ENCODE measurements at places on chromosomes 2 and 18. TPM values are rescaled to one million over a fixed set of nuclear protein-coding genes. Genes with fewer than 3 reads are reported as not detected.
A peak's percentile ranks its signal among the peaks of the same experiment; 100 is the strongest.

SPAST gene
- total RNA-seq = 37.8 TPM

CLIP4 gene
- 43.0 TPM for total RNA-seq

CHRND gene
- total RNA-seq = not detected

TRIM43 gene
- total RNA-seq = not detected

SCYGR4 gene
- total RNA-seq = not detected

LGALSL gene
- total RNA-seq = 5.3 TPM

MC2R gene
- total RNA-seq = 0.05 TPM

SERTAD2 gene
- 24.3 TPM for total RNA-seq

CCDC74A gene
- 29.9 TPM for total RNA-seq

RGPD3 gene
- 0.31 TPM for total RNA-seq

FIGLA gene
- not detected for total RNA-seq

ASB18 gene
- total RNA-seq = not detected

TMX3 gene
- total RNA-seq = 37.4 TPM

RNF125 gene
- total RNA-seq = 0.57 TPM

- H3K27ac ChIP-seq = peak overlapping the region; percentile 83
- peaks cover 4% of the 10 kb centered on the region for H3K4me1 ChIP-seq
- no peaks in the 10 kb centered on the region for H3K27me3 ChIP-seq
- DNase-seq = no peak
- H3K4me3 ChIP-seq = peak overlapping the region; percentile 61
Observed at GRCh38 chr2:95206096-95206495, 1.2 kb upstream of the ZNF892 start.

GRCh38 chr2:160292225-160292624, 92.2 kb upstream of the ITGB6 start:
- no peaks in the 10 kb centered on the region for H3K27me3 ChIP-seq
- H3K27ac ChIP-seq = no peak overlapping the region
- no peaks in the 10 kb centered on the region for H3K4me1 ChIP-seq
- no peak overlapping the region for H3K4me3 ChIP-seq
- H3K36me3 ChIP-seq = no peaks in the 10 kb centered on the region

DNA sequence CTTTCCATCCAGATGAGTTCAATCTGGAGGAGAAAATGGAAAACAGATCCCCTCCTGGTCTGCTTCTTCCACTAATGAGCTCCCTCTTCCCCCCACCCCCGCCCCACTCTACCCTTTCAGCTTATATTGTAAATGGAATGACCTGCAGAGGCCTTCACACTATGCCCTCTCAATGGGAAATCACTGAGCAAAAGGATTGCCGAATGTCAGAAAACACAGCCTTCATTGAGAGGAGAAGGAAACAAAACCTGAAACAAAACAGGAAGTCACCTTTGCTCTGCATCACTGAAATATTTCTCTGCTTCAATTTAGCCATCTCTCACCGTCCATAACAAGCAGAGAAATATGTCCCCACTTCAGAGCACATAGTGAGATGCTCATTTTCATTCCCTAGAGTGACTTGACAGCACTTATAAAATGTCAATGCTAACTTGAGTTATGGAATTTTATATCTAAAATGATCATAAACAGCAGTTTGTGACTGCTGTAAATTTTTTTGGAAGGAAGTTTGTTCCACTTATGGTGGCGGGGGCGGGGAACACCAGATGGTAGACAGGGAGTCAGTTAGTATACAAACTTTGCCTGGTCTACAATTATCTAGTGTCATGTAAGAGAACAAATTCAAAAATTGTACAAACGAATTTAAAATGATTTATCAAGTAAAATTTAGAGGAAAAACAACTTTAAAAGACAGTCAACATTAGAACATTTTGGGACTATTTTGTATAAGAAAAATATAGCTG, 1.8 kb upstream of the FRZB start:
- H3K27me3 ChIP-seq = peaks cover 3% of the 10 kb centered on the region
- no peak for DNase-seq
- H3K4me1 ChIP-seq = peaks cover 4% of the 10 kb centered on the region

DNA sequence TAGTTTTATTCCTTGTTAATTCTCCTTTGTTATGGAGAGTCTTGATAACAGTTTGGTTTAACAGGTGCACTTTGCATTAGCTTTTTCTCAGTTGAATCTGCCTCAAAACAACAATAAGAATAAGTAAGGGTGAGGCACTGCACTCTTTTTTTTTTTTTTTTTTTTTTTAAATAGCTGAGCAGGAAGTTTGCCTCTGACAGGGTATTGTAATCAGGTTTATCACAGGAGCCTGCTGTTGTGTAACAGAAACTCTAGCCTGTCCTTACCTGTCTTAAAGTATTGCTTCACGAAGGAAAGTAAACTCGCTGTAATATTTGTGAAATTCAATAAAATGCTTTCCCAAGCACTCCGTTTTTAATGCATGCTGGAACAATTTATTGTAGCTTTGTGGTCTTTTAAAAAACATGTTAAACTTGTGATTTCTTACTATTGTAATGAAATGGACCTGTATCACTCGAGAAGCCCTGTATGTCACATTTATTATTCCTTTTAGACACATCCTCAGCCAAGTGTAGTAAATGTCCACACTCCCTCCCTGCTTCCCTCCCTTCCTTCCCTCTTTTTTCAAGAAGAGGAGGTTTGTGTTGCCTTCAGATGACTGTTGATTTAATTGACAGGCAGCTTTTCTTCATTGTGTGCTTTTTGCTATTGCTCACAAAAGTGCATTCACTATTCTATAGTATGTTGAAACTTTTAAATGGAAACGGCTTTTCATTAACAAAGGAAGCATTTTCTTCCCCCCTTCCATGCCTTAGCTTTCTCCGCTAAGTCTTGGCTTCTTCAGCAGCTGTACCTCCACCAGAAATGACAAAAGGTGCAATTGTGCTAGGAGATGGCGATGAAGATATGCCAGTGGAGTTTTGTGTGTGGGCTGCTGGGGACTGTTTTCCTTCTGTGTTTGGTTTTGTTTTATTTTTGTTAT, 52.7 kb downstream of the TAF1B start:
- DNase-seq = no peak
- no peak overlapping the region for H3K27ac ChIP-seq
- peaks cover 18% of the 10 kb centered on the region for H3K4me1 ChIP-seq
- H3K27me3 ChIP-seq = no peaks in the 10 kb centered on the region

GRCh38 chr2:149021761-149022160, 16.7 kb upstream of the LYPD6B start:
- peaks cover 17% of the 10 kb centered on the region for H3K27me3 ChIP-seq
- no peaks in the 10 kb centered on the region for H3K4me1 ChIP-seq
- DNase-seq = no peak
- no peak overlapping the region for H3K4me3 ChIP-seq

GRCh38 chr2:216064014-216064630, 17.5 kb downstream of the PECR start:
- no peak overlapping the region for H3K27ac ChIP-seq
- H3K4me1 ChIP-seq = no peaks in the 10 kb centered on the region
- H3K27me3 ChIP-seq = no peaks in the 10 kb centered on the region
- H3K36me3 ChIP-seq = no peaks in the 10 kb centered on the region

DNA sequence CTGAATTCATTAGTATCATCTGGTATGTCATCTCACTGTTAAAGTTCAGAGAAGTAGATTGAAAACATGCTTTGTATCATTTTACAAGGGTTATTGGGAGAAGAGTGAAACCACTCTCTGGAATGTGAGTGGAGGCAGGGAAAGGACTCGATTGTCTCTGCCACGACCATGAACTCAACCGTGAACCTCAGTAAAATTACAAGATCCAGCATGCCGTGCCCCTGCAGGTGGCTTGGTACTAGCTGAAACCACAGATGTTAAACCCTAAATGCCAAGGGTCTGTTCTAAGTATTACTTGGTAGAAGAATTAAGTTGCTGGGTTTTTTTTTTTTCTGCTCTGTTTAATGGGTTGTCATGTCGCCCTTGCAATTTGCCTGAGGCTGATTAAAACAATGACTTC, 197.2 kb downstream of the MYO3B start:
- H3K4me3 ChIP-seq = no peak overlapping the region
- H3K36me3 ChIP-seq = no peaks in the 10 kb centered on the region
- H3K27me3 ChIP-seq = peaks cover 2% of the 10 kb centered on the region
- H3K27ac ChIP-seq = no peak overlapping the region
- peaks cover 3% of the 10 kb centered on the region for H3K4me1 ChIP-seq

DNA sequence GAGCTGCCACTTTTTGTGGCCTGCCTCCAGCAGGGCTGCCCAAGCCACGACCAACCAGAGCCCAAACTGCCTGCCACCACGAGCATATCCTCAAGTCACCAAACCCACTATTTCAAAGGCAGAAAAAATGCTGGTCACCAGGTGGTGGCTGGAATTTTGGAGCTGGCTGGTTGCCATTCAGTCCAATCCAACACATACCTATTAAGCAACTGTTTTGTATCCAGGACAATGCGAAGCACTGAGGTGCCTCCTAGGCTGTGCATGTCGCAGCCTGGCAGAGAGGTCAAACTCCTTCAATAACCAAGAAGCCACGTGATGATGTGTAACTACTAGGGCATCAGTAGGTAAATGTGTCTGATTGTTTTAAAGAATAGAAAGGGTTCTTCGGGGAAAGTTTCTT, 108.3 kb upstream of the PPP1CB start:
- no peaks in the 10 kb centered on the region for H3K4me1 ChIP-seq
- H3K4me3 ChIP-seq = no peak overlapping the region
- H3K27me3 ChIP-seq = no peaks in the 10 kb centered on the region
- H3K36me3 ChIP-seq = no peaks in the 10 kb centered on the region

DNA sequence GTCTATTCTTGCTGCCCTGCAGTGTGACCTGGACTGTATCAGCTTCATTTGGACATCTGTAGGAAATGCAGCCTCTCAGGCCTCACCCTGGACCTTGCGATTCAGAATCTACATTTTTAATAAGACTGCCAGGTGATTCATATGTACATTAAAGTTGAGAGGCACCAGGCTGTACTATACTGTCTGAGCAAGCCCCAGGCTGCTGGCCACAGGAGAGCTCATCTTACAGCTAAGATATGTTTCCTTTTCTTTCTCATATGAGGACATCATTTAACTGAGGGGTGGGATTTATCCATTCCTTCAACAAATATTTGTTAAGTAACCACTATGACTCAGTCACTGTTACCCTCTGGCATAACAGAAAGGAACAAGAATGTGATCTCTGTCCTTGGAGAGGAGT, 78.2 kb upstream of the GCFC2 start:
- H3K4me1 ChIP-seq = no peaks in the 10 kb centered on the region
- no peaks in the 10 kb centered on the region for H3K27me3 ChIP-seq
- H3K27ac ChIP-seq = no peak overlapping the region
- no peak overlapping the region for H3K4me3 ChIP-seq

- DNase-seq = no peak
- no peak overlapping the region for H3K4me3 ChIP-seq
- no peak overlapping the region for H3K27ac ChIP-seq
- H3K36me3 ChIP-seq = no peaks in the 10 kb centered on the region
- no peaks in the 10 kb centered on the region for H3K4me1 ChIP-seq
Observed at GRCh38 chr2:40113272-40113968, 334.4 kb upstream of the THUMPD2 start.

DNA sequence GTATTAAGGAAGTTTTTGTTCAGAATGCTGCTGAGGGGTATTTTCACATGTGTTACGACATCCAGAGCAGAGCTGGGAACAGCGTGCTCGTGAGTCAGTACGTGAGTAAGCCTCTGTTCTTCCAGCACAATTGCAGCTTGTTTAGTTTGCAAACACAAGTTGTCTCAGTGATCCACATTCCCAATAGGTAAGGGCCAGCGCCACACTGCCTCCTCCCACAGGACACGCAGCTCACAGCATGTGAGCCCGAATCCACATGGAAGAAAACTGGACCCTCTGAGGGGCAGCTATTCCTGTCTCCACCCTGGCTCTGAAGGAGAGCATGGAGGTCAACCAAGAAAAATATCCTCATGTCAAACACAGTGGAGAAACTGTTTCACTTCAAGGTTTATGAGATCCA, 173.9 kb upstream of the PID1 start:
- no peaks in the 10 kb centered on the region for H3K36me3 ChIP-seq
- H3K27ac ChIP-seq = peak overlapping the region; percentile 78
- DNase-seq = peak; percentile 94
- H3K4me1 ChIP-seq = peaks cover 15% of the 10 kb centered on the region
- H3K4me3 ChIP-seq = peak overlapping the region; percentile 28

DNA sequence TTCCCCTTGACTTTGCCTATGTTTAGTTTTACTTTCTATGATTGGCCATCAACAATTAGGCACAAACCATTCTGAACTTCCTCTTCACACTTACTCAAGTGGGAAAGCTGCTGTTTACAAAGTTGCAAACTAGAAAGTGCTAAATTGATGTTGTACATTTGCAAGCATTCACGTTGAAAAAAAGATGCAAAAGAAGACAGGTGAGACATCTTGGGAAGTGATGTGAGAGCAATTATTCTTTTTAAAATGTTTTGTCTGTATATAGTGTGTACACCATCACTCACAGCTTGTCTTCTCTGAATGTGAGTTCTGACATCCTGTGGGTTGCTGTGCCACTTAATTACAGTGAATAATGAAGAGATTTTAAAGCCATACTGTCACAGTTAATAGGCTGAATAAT, 874.1 kb upstream of the LRATD1 start:
- H3K4me1 ChIP-seq = no peaks in the 10 kb centered on the region
- H3K27ac ChIP-seq = no peak overlapping the region
- no peaks in the 10 kb centered on the region for H3K27me3 ChIP-seq
- H3K36me3 ChIP-seq = no peaks in the 10 kb centered on the region
- no peak for DNase-seq
- H3K4me3 ChIP-seq = no peak overlapping the region

DNA sequence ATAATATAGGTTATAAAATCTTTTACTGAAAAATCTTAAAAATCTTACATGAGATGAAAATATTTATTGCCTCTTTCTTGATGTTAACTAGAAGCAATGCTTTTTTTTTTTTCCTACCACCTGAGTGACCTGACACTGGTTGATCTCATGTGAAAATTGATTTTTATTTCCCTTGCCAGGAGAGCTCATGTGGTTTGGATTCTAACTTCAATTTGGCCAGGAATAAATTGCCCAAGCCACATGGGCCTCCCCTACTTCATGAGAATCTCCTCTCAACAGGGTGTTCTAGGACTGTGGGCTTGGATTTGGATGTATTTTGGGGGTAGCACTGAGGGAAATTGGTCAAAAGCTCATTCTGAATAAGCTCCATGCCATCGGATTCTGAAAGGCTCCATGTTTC, 20.1 kb downstream of the IDH1 start:
- H3K27me3 ChIP-seq = no peaks in the 10 kb centered on the region
- no peak overlapping the region for H3K4me3 ChIP-seq
- H3K4me1 ChIP-seq = no peaks in the 10 kb centered on the region
- DNase-seq = no peak
- no peak overlapping the region for H3K27ac ChIP-seq

GRCh38 chr2:197209742-197210408, 100.7 kb downstream of the ANKRD44 start:
- H3K4me1 ChIP-seq = no peaks in the 10 kb centered on the region
- no peaks in the 10 kb centered on the region for H3K36me3 ChIP-seq
- H3K4me3 ChIP-seq = no peak overlapping the region
- DNase-seq = no peak
- H3K27me3 ChIP-seq = no peaks in the 10 kb centered on the region
- H3K27ac ChIP-seq = no peak overlapping the region

GRCh38 chr18:69484699-69485396, 84.2 kb downstream of the DOK6 start:
- no peaks in the 10 kb centered on the region for H3K27me3 ChIP-seq
- H3K27ac ChIP-seq = no peak overlapping the region

- DNase-seq = no peak
- no peak overlapping the region for H3K4me3 ChIP-seq
- H3K36me3 ChIP-seq = no peaks in the 10 kb centered on the region
- H3K27me3 ChIP-seq = no peaks in the 10 kb centered on the region
- H3K27ac ChIP-seq = no peak overlapping the region
Observed at GRCh38 chr18:51514128-51514527, 316.6 kb upstream of the MEX3C start.

Data from Panc1 (cell line).